ENCODE measurements at places on chromosomes 5 and 9.

DNA sequence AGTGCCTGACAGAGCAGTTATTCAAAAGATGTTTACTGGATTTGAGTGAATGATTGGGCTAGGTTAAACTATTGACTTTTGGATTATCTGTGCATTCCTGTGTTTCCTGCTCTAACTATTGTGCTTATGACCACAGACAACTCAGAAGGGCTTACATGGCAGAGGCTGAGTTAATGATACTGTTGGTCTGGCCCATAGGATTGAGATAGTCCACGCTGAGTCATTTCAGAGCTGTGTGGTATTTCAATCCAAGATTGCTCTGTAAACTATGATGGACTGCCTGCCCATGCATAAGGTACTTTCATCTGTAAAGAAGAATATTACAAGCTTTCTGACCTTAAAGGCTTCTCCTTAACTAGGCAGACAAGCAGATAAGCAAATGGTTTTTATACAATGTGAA is 49.1 kb upstream of the SLIT3 start:
- no peak for DNase-seq

DNA sequence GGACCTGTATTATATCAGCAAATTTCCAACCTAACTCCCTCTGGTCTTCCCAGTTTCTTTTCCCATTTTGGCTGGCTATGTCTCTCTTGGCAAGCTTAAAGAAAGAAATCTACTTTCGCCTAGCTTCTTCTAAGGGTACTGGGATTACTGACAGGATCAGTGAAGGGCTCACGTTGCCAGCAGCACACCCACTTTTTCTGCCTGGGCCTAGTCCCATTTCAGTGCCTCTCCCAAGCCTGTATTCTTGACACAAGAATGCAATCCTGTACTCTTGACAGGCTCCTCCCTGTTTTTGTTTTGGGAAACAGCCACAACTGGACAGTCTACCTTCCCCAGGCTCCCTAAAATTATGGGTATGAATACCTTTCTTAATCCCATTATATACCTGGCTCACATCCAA is 170.5 kb downstream of the EPB41L4A start:
- no peak for DNase-seq

DNA sequence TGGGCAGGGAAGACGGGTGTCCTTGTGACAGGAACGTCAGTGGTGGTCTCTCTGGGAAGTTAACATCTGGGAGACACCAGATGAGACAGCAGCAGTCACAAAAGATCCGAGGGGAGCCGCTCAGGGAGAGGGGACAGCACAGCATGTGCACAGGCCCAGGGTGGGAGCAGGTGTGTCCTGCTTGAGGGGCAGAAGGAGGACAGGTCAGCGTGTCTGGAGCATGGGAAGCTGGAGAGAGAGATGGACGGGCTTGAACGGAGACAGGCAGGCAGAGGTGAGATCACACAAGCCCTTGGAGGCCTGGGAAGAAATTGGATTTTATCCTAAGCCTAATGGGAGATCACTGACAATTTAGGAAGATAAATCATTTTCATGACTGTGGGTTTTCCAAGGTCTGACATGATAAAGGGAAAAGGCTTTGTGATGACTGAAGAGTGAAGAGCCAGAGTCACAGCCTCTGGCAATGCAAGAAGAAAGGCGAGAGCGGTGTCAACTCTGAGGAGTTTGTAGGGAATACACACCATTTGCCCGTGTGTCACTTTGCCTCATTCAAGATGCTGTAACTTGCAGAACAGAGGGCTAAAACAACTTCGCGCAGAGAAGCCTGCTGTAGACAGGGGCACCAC is 88.3 kb downstream of the FSTL4 start:
- DNase-seq = no peak

DNA sequence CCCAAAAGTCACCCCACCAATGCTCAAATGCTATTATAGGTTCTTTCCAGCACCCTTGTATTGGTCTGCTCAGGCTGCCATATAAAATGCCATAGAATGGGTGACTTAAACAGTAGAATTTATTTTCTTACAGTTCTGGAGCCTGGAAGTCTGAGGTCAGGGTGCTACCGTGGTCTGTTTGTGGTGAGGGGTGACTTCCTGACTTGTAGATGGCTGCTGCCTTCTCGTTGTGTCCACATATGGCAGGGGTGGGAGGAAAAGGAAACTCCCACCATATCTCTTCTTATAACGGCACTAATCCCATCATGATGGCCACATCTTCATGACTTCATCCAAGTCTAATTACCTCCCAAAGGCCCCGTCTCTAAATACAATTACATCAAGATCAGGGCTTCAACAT is 257.8 kb upstream of the TARS1 start:
- no peak for DNase-seq

- DNase-seq = no peak
These were observed 234.6 kb downstream of the ZNF608 start for GRCh38 chr5:124511791-124512190.

- DNase-seq = no peak
These were observed 46.2 kb downstream of the MCTP1 start for GRCh38 chr5:95238560-95239325.

DNA sequence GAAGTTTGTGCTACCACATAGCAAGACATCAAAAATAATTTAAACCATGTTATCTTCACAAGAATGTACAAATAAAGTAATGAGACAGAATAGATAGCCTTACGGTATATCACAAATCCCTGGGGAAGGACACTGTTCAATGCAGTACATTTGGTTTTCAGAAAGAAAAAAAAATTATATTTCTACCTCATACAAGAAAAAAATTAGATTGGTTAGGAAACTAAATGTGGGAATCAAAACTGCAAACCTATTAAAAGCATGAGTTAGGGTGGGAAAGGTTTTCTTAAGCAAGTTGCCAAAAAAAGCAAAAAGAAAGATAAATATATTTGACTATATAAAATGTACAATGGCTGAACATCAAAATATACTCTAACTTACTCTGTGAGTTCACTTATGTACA is 201.9 kb upstream of the NREP start:
- no peak for DNase-seq

DNA sequence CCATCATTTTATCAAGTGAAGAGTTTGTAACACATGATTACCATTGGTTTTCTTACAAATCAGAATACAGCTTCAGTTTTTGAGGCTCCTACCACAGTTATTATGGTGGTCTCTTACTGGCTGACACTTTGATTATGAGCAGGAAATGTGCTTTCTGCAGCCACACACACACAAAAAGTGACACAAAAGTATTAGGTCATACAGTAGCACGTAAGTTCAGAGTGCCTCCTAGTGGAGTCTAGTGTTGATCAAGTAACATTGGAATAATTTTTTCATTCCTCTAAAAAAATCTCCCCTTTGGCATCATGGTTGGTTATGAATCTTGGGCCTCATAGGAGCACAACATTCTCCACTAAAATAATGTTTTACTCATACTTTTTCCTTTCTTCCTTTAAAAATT is 37.6 kb downstream of the PAM start:
- DNase-seq = no peak

- no peak for DNase-seq
These were observed 116.4 kb downstream of the RXRA start for GRCh38 chr9:134442486-134443173.
